ENCODE measurements at places on chromosomes 2 and 18.

DNA sequence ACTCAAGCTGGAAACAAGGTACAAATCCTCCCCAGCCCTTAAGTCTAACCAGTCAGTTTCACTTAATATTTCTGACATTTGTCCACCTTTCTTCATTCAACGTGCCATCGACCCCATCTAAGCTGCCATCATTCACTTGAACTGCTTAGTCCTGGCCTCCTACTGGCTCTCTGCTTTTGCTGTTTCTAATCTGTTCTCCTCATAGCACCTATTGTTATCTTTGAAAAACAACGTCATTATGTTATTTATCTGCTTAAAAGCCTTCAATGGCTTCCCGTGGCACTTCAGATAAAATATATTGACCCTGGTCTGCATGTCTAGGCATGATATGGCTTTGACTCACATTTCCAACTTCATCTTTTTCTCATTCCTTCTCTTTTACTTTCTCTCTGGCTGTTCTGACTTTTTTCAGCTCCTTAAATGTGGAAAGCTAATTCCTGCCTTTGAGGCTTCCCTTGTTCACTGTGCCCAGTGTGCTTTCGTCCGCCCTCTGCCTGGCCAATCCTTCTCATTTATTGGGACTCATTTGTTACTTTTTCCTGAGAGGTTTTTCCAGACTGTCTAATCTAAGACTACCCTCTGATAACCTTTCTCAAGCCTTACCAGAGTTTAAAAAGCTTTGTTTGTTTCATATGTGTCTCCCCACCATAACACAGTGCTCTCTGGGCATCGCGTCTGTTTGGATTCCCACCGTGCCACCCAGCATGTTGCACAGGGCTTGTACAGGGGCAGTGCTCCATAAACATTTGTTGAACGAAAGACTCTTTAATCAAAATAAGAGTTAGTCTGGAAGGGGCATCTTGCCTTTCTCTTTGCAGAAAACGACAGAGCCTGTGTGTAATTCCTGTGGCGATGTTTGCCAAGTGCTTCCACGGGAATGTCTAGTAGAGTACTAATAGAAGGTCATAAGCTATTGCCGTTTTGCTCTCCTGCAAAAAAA is 183.9 kb downstream of the FMNL2 start:
- no peak for DNase-seq

GRCh38 chr2:172924097-172924660 is 151.5 kb upstream of the MAP3K20 start:
- no peak for DNase-seq

- no peak for DNase-seq
Measured at GRCh38 chr2:44680983-44681531, 260.4 kb upstream of the SIX3 start.

GRCh38 chr18:50715919-50716318 is 103.9 kb downstream of the MRO start:
- no peak for DNase-seq

GRCh38 chr18:5868218-5868854 is 27.0 kb downstream of the TMEM200C start:
- peak; percentile 81 for DNase-seq

DNA sequence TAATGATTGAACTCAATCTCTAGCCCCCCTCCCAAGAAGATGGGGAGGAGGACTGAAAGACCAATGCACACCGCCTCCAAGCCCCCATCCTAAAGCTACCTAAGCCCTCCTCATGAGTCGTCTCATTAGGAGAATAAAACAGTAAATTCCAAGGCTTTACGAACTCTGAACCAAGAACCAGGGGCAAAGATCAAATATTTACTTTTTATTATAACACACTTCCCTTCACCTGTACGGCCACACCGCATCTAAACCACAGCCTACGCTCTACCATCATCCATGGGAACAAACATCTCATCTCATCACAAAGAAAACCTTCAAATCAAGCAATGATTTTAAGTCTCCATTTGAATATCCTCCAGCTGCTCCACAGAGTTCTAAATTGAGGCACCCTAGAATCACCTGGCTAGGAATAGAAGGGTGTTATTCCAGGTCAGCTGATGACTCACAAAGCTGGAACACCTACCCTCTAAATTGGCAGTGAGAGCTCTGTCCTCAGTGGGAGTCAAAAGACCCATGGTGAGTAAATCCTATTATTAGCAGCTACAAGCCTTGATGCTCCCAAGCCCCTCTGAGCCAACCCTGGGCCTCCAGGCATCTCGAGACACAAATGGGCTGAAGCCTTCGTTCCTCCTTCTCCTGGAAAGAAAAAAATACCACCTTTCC is 45.6 kb upstream of the BZW1 start:
- no peak for DNase-seq

GRCh38 chr18:10681581-10682367 is 155.9 kb downstream of the NAPG start:
- peak; percentile 2 for DNase-seq

GRCh38 chr2:143087033-143087432 is 42.2 kb upstream of the ARHGAP15 start:
- no peak for DNase-seq

- DNase-seq = no peak
Measured at GRCh38 chr2:230434677-230435324, 18.8 kb downstream of the SP100 start.

GRCh38 chr2:223994562-223995162 is 37.4 kb downstream of the MRPL44 start:
- DNase-seq = no peak

DNA sequence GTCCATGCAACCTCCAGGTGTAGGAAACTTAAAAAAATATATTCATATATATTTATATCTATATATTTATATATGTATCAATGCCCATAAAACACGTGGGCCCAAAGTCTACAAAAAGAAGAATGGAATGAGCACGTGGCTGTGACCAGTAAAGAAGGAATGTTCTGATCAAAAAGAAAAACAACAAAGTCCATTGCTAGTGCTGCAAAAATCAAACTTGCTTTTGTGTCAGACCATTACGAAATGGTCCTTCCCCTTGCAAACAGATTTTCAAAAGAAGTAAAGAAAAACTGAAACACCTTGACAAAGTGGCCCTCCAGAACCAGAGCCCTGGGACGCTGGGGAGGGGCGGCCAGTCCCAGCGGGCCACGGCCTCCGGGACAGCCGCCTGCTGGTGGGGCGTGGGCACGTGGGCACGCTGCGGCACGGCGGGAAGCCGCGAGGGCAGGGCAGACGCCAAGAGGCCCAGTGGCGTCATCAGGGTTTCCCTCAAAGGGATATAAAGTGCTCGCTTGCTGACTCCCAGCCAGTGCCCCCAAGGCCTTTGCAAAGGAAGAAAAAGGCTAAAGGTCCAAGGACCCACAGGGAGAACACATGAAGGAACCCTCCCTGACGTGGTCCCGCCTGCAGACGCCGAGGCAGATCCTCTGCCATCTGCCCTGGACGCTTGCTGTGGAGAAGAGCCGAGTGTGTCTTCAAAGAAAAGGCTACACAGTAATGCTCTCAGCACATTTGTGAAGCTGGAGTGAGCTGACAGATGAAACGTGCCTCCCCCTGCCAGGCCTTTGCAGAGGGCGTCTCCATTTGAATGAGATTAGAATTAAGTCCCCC is 201.8 kb downstream of the TWIST2 start:
- peak; percentile 43 for DNase-seq

- DNase-seq = peak; percentile 5
Measured at GRCh38 chr18:25662272-25662671, 310.3 kb upstream of the ZNF521 start.

- DNase-seq = peak; percentile 40
Measured at GRCh38 chr2:73920577-73921545, 5.8 kb upstream of the DGUOK start.

- DNase-seq = no peak
Measured at GRCh38 chr18:76386886-76387285, 108.2 kb downstream of the ZNF516 start.

DNA sequence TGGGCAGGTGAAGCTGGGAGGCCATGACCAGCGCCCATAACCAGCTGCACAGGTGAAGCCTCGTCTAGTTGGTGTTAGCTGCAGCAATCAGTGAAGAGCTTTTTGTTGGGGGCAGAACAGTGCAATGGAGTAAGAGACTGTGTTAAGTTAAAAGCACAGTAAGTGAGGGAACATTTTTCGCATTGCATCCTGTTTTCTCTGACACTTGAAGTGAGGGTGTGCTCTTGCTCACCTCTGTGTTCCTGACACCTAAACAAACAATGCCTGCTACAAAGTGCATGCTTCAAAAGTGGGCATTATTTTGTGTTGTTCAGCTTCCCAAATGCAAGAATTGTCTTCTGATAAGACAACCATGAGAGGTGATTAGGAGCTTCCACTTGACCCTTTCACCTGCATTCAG is 324.0 kb upstream of the ACVR2A start:
- no peak for DNase-seq
